ENCODE measurements at places on chromosomes 1 and 21.

- no peak for DNase-seq
Observed at GRCh38 chr1:184296466-184297243, 90.2 kb upstream of the C1orf21 start.

DNA sequence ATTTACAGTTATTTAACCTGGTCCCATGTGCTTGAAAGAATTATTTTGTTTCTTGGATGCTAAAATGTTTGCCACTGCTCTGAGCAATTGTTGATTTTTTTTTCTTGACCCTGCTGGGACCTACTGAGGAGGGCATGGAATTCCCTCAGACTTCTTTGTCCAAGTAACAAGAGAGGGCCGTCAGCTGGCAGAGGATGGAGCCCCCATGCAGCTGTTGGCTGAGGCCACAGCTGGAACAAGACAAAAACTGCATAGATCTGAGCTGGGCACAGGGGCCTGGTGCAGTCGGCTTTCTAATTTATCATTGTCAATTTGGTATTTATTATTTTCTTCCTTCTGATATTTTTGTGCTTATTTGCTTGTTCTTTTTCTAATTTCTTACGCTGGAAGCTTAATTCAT, 39.6 kb upstream of the ABCG1 start:
- no peak for DNase-seq

DNA sequence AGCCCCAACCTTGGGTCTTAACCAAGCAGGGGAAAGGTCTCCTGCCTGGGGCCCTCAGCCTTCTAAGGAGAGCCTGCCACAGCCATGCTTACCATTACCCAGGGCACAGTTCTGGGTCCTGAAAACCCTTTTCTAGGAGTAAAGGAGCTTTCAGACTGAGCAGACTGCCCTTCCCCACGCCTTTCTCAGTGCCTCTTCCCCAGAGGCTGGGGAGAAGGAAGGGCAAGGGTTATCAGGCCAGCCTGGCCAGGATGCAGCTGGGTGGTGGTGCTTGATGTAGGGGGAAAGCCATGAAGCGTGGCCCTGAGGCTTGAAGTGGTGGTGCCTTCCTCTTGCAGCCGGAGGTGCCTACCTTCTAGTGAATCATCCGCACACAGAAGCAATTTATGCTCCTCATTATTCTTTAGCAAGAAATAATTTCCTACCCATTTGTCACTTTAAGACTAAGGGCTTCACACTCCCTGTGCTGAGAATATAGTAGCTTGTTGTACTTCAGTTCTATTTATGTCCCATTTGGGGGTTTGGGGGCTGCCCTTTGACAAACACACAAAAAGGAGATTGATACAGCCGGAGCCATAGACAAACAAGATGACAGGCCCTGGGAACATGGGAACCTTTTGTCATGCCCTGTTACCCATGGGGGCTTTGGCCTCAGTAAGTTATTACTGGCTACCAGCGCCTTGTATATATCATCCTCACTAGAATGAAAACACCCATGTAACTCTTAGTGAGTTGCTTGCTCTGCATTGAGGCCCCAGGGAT, 40.7 kb downstream of the MAN1C1 start:
- DNase-seq: no peak

- no peak for DNase-seq
Observed at GRCh38 chr1:235821361-235821981, 45.2 kb downstream of the LYST start.

GRCh38 chr1:26677306-26678115, 18.3 kb upstream of the ARID1A start:
- peak; percentile 88 for DNase-seq

GRCh38 chr21:34926803-34927467, 122.2 kb downstream of the RUNX1 start:
- no peak for DNase-seq

DNA sequence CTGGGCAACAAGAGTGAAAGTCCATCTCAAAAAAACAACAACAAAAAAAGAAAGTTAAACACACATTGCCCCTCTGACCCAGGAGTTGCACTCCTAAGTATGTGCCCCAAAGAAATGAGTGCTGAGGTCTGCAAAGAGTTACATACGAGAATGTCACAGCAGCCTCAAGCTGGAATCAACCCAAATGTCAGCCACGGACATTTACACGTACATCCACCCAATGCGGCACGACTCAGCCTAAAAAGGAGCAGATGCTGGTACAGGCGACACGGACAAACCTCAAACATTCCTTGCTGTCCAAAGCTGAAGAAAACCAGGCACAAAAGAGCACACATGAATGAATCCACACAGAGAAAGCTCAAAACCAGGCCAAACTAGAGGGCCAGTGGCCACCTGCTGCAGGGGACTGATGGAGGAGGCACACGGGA, 46.8 kb upstream of the ECE1 start:
- no peak for DNase-seq

- no peak for DNase-seq
Observed at GRCh38 chr21:17429936-17430335, 82.9 kb upstream of the CXADR start.

DNA sequence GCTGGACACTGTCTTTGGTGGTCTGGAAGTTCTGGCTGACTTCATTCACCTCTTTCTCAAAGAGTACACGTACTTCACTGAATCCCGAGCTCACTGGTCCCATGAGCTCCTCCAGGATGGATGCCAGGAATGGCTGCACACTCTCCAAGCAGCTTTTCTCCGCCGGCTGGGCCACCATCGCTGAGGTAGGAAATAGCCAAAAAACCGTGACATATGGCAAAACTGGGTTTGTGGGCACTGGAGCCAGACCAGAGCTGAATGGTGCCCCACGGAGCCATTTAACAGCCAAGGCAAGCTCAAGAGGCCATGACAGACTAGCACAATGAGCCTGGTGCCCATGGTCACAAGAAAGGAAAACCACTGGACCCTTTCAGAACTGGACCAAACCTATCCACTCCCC, 64.0 kb upstream of the EDEM3 start:
- DNase-seq: no peak

DNA sequence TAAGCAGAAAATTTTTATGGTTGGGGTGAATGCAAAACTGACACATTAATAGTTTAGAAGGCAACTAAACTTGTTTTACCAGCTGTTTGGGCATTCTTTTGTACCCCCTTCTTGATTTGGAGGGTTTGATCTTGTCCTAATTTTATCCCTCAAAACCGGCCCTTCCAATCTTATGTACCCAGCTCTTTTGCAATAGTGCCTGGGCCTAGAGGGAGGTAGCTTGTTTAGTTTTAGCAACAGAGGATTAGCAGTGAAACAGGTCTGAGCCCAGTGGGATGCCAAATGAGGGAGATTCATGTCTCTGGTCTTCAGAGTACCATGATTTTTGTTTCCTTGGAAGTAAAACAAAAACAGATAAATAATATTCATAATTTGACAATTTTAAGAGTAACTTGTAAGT, 45.1 kb downstream of the CRP start:
- DNase-seq: no peak

- no peak for DNase-seq
Observed at GRCh38 chr1:51231120-51231519, 5.0 kb upstream of the RNF11 start.

GRCh38 chr1:205432116-205432515, 10.3 kb upstream of the LEMD1 start:
- no peak for DNase-seq

DNA sequence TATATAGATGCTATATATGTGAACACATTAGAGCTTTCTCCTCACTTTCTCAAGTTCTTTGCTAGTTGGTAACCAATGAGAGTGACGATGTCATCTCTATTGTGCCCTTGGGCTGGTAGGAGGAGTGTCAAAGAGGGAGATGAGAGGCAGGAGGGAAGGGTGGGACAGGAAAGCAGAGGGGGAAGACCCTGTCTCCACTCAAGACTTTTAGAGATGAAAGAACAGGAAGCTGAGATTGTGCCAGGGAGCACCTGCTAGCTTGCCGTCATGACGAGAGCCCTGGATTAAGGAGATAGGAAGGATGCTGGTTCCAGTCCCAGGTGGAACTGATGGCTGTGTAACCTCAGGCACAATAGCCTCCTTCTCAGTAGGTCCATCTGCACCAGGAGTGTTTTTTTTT, 16.7 kb downstream of the CNR2 start:
- DNase-seq: no peak

DNA sequence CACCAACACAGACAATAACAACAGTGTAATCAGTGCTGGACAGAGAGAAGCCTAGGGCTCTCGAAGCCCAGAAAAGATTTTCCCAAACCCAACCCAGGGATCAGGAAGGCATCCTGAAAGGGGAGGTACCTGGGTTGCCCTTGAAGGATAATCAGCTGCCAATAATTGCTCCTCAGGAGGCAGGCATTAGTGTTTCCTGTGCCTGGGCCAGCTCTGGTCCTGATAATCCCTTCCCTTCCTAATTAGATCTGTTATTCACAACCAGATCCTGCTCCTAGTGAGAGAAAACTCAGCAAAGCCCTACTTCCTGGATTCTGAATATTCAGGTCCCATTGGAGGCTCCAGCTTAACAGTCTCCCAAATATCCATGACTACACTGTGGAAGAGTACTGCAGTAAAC, 117.4 kb downstream of the DMRTA2 start:
- DNase-seq: no peak

DNA sequence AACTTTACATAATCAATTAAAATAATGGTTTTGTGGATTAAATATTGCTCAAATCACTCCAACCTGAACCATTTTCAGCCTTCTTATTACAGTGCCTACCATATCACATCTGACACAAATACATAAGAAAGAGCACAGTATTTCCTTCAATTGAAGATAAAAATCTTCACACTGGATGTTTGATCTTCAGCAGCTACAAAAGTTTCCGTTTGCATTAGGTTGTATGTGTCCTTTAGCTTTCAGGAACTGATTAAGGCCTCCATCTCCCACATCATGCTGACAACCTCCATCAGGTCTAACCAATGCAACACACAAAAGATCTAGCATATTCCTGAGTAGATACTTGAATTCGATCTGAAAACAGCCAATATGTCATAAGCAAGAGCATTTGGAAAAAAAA, 195.1 kb upstream of the NR5A2 start:
- no peak for DNase-seq

- no peak for DNase-seq
Observed at GRCh38 chr21:43815991-43816390, 26.6 kb downstream of the RRP1 start.

- DNase-seq: no peak
Observed at GRCh38 chr1:241999026-241999425, at the start of gene MAP1LC3C. TSS of gene MAP1LC3C (minus strand) at chr1:241999098. CDS start at chr1:241999008, 90 bp downstream.

GRCh38 chr1:204076891-204077290, 4.0 kb downstream of the SOX13 start:
- DNase-seq: no peak

GRCh38 chr1:15584489-15585363, at the start of gene AGMAT:
TSS of gene AGMAT (minus strand) at chr1:15585051. CDS start at chr1:15584967, 84 bp downstream.
- DNase-seq: peak; percentile 79

DNA sequence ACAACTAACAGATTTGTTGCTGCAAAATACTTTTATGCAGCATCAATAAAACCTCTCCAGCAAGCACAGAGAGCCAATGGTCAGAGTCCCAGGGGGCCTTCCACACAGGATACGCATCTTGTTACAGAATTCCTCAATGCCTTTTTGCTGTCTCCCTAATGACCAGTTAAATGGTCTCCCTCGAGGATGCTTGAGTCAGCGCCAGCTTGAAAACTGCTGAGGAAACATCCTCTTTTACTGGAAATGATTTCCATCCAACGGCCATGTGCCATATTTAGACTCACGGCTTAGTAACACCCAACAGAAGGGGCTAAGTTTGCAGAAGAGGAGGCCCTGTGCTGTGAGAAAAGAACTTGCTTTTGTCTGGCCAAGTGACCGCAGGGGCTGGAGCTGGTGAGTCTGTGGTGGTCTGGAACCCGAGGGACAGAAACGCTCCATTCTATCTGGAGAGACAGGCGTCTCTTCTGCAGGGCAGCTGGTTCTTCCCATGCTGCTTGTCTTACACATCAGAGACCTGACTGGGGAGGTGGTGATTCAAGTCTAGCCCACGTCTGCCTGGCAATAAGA, 496.4 kb downstream of the SETD4 start:
- peak; percentile 97 for DNase-seq

DNA sequence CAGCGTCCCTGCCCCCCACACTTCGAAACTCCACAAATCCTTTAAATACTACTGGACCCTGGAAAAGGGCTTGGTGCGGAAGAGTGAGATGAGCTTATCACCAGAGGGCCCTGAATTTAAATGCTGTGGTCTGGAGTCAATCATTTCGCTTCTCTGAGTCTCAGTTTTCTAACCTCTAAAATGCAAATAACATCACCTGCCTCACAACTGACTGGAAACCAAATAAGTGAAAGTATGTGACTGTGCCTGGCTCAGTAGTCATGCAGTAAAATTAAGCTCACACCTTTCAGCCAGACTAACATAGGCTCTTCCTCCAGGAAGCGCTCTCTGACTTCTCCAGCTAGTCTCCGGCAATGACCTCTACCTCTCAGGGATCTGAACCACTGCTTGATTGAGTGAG, 4.2 kb downstream of the GJA4 start:
- DNase-seq: no peak

- no peak for DNase-seq
Observed at GRCh38 chr21:21076491-21076890, 78.3 kb downstream of the NCAM2 start.

DNA sequence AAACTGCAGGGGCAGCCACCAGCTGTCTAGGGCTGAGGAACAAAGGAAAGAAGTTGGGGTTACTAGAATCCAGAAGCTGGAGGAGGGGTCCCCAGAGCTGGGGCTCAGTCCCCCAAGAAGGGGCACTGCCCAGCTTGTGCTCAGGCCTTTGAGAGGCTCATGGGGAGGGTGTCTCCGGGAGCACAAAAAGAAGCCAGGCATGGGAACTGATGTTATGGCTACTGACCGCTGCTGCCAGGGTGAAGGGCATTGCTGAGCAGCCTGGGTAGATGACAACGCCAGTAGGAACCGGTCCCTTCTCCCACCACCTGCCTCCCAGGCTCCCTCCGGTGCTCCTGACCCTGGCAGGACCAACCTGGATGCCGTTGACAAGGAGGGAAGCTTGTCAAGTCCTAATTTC, 762.5 kb upstream of the TPTE start:
- no peak for DNase-seq

GRCh38 chr1:208242941-208243526, 1.1 kb downstream of the PLXNA2 start:
- peak; percentile 33 for DNase-seq

- no peak for DNase-seq
Observed at GRCh38 chr1:221025501-221025900, 146.3 kb downstream of the HLX start.

GRCh38 chr1:152514715-152515433, 592 bp downstream of the CRCT1 start:
- no peak for DNase-seq

GRCh38 chr1:215276582-215276981, 194.0 kb downstream of the KCNK2 start:
- DNase-seq: no peak
